NCI-H1694 treated with DMSO at 0.1 percent for 48 hours (cell line): ENCODE measurements at places on chromosomes 1 and 21.

- no peak for DNase-seq
Measured at GRCh38 chr1:167562702-167563101, 9.1 kb upstream of the CREG1 start.

DNA sequence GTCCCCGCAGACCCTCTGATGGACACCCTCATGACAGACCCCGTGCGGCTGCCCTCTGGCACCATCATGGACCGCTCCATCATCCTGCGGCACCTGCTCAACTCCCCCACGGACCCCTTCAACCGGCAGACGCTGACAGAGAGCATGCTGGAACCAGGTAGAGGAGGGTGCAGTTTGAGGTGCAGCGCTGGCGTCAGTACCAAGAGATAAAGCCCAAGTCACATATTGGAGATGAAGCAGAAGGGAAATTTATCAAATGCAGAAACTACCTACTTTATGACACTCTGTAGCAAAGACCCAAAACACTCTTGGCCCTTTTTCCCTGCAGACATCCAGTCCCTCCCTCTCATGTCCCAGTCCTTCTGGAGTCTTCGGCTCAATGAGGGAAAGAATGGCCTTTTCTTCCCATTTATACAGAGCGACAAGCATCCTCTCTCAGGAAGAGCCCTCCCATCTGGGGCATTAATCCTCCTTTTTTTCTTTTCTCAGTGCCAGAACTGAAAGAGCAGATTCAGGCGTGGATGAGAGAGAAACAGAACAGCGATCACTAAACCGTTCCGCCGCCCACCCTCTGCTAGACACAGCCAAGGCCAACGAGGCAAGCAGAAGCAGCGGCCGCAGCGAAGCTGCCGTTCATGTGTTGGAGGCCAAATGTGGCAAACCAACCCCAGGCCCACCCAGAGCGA is 30.8 kb upstream of the KIF1B start:
- no peak for DNase-seq

- DNase-seq: no peak
Measured at GRCh38 chr1:68015971-68016370, 34.5 kb downstream of the DIRAS3 start.

GRCh38 chr1:155022136-155022926 is 11.2 kb downstream of the DCST2 start:
- DNase-seq: no peak

DNA sequence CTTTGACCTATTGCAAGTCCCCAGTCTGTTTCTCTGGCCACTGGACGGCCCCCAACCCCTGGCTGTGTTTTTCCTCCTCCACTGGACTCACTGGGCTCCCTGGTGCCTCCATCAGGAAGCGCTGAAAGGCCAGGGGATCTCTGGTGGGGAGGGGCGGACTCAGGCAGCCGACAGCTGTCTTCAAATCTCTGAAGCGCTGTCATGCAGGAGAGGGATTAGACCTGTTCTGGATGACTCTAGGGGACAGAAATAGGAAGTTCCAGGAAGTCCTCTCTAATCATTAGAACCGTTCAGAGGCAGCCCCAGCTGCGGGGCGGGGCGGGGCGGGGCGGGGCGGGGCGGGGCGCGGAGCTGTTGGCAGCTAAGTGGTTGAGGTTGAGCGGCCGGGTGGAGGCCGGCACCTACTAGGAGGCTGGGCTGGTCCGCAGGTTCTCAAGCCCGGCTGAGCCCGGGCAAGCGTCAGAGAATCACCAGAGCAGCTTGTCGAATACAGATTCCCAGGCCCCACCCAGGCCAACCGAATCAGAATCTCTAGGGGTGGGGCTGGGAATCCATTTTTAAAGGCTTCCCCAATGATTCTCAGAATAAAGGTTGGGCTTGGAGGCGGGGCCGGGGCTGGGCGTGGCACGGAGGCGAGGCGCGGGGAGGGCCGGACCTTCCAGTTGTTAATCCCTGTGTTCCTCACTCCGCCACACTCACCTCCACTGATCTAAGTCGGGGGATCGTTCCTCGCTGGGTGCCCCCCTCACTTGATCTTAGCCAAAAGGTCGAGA is 11.4 kb upstream of the PHLDA3 start:
- peak; percentile 86 for DNase-seq

- peak; percentile 67 for DNase-seq
Measured at GRCh38 chr1:218330043-218330623, 15.0 kb upstream of the TGFB2 start.

- DNase-seq: no peak
Measured at GRCh38 chr1:89041119-89041641, 18.5 kb upstream of the GBP3 start.

- DNase-seq: no peak
Measured at GRCh38 chr1:27554759-27555699, 48.9 kb downstream of the AHDC1 start.

GRCh38 chr1:222229672-222230312 is 318.1 kb downstream of the HHIPL2 start:
- no peak for DNase-seq

DNA sequence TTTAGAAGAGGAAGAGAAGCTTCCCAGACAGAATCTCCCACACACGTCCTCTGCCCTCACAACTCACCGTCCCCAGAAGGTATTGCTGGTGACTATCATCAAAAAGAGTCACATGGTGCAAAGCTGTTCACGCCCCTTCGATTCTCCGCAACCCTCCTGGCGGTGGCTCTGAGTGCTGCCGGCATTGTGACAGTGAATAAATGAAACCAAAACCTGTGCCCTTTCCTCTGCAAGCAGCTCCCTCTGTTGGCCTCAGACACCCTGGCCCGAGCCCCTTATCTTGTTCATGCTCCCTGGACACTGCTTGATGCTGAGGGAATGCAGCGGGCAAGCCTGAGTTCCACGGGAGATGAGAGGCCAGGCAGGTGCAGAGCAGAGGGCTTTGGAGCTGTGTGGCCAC is 510.3 kb downstream of the NPHP4 start:
- DNase-seq: no peak

DNA sequence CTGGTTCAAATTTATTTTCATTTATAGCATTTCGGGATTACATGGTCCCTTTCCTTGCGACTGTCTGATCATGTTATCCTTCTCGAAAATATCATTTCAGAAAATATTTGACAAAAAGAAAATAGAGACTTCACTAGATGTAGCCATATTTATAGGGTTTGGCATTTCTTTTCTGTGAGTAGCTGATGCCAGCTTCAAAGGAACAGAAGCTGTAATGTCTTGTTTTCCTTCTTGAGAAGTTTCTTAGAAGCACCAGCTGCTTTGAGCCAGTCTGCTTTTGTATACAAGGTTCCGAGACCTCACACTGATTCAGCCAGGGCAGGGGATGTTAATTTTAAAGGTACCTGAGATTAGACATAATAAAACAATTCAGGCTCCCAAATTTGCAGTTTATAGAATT is 248.2 kb downstream of the ZNF648 start:
- no peak for DNase-seq

DNA sequence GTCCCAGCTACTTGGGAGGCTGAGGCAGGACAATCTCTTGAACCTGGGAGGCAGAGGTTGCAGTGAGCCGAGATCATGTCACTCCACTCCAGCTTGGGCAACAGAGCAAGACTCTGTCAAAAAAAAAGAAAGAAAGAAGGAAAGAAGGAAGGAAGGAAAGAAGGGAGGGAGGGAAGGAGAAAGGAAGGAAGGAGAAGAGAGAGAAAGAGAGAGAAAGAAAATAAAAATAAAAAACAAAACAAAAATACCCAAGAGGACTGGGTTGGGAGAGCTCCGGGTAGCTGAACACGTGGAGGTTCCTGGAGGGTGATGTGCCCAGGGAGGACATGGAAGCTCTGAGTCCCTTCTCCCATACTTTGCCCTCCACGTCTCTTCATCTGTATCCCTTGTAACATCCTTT is 45.7 kb upstream of the CITED4 start:
- DNase-seq: no peak

DNA sequence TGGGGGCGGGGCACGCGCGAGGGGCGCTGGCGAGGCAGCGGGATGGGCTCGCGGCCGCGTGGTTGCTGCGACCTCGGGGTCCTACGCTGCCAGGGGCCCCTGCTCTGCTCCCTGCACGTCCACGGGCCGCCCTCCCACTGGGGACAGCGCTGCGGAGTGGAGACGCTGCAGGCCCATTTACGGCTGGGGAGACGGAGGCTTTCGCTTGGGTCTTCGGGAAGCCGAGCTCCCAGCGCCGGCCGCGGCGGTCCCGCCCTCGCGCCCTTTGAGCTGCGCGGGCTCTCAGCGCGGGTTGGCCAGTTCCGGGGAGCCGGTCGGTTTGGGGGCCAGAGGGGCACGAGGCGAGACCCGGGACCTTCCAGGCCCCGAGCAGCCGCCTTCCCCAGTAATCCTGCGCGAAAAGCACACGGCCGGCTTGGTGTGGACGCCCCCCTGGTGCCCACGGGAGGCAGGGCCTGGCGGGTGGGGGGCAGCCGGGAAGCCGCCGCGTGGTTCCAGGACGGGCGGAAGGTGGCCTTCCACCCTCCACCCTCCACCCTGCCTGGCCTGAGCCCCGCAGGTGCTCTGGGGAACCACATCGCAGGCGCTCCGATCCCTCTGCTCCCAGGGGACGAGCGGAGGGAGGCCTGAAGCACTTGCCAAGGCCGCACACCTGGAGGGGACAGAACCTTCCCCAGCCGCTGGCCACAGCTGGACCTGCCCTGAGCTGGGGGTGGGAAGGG is 570 bp upstream of the PEX10 start:
- no peak for DNase-seq

- DNase-seq: no peak
Measured at GRCh38 chr1:9853249-9853595, 29.5 kb upstream of the CLSTN1 start.
